HFF-Myc (cell line): ENCODE measurements at places on chromosomes 1 and 21.
A peak's percentile ranks its signal among the peaks of the same experiment; 100 is the strongest.

DNA sequence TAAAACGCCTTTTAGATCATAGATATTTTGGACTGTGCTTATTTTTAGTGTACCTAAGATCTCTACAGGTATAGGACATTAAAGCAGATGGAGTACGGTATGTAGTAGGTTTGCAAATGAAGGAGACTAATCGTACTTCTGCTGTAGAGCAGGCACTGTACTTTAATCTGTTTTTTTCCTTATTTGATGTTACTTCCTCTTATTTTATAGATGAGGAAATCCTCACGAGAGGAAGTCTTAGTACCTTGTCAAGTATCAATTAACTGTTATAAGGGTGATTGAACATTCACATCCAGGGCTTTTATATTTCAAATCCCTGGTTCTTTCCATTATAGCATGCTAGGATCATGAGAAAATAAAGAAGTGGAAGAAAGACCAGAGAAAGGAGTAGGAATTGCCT, 41.1 kb downstream of the CACHD1 start:
- no peak for DNase-seq

DNA sequence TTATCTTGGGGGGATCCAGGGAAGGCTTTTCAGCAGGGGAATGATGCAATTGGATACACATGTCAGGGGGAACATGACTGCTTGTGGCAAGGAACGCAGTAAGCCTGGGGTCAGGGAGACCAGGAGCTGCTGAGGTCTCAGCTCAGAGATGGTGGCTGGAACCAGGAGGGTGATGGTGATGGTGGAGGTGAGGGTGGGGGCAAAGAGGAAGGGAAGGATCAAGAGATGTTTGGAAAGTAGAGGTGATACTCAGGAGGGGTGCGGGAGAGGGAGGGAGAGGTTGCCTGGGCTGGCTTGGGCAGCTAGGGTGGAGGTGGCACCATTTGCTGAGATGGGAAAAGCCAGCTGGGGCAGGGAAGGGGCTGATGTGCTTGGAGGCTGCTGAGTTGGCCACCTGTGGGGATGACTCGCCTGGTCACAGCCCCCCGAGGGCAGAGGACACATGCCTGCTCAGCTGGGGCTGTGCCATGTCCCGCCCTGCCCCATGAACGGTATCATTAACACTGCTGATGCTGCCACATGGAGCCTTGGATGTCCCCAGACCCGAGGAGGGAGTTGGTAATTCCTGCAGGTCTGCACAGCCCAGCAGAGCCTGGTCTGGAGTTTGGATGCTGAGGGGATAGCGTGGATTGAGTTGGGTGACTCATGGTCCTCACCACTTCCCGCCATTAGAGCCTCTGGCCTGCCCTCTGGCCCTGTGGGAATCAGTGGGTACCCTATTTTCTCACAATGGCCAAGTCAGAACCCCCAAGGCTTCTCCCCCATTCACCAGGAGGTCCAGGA, 6.3 kb upstream of the PADI1 start:
- no peak for DNase-seq

DNA sequence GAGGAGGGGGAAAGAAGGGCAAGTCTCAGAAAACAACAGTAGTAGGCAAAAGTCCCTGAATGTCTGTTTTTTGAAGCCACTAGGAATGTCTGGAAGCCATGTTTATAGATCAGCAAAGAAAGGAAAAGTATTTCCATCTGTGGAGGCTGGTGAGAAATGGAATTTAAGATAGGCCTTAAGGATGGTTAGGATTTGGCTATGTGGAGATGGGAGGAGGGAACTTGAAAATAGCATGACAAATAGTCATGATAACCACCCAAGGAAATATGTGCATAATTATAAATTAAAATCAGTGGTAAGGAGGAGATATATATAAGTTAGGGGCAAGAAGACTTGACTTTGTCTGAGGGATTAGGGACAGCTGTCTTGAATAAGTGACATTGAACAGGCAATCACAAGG, 33.8 kb upstream of the FGGY start:
- DNase-seq = no peak

- DNase-seq = no peak
These were observed 27.5 kb downstream of the COL6A1 start for GRCh38 chr21:46008893-46009621.

DNA sequence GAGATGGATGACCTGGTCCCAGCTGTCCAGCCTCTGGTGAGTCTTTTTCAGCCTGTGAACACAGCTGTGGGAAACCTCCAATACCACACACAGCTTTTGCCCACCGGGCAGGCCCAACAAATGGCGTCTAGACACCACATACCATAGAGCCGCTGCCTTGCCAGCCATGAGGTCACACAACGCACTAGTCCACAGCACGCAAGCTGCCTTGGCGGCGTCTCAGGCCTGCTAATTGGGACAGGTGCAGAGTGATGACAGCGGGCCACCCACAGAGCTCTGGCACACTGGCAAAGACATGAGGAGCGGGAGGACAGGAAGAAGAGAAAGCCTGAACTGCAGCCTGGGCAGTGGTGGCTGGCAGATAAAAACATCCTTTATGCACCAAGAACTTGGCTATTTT, 125.5 kb downstream of the ADAMTS1 start:
- no peak for DNase-seq

- no peak for DNase-seq
These were observed 18.6 kb downstream of the L1TD1 start for GRCh38 chr1:62213075-62213914.

- peak; percentile 10 for DNase-seq
These were observed 9.8 kb upstream of the AK5 start for GRCh38 chr1:77271852-77272580.

GRCh38 chr1:54024358-54024757, 6.4 kb upstream of the LDLRAD1 start:
- DNase-seq = no peak

- peak; percentile 16 for DNase-seq
These were observed at the start of gene ANGPTL1 for GRCh38 chr1:178870944-178871343. Gene ANGPTL1 (minus strand): TSS chr1:178871077. CDS start chr1:178865776, 5,301 bp downstream.

DNA sequence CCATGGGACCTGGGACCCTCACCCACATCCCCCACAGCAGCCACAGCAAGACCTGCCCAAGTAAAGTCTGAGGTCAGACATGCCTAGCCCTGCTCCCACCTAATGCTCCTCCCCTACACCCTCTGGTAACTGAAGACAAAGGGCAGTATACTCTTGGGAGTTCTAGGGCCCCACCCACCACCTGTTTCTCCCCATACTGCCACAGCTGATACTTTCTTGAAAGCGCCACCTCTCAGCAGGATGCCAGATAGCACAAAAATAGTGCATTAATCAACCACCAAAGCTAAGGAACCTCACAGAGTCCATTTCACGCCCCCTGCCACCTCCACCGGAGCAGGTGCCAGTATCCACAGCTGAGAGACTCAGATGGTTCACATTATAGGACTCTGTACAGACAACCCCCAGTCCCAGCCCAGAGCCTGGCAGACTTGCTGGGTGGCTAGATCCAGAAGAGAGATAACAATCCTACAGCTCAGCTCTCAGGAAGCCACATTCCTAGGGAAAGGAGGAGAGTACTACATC, 238.1 kb downstream of the LRRC40 start:
- DNase-seq = no peak

GRCh38 chr21:22421416-22422180, 1423.4 kb downstream of the NCAM2 start:
- DNase-seq = no peak

GRCh38 chr1:172449585-172450523, 6.0 kb upstream of the PIGC start:
- DNase-seq = peak; percentile 48

GRCh38 chr1:155084722-155085503, 6.3 kb downstream of the EFNA3 start:
- peak; percentile 75 for DNase-seq

DNA sequence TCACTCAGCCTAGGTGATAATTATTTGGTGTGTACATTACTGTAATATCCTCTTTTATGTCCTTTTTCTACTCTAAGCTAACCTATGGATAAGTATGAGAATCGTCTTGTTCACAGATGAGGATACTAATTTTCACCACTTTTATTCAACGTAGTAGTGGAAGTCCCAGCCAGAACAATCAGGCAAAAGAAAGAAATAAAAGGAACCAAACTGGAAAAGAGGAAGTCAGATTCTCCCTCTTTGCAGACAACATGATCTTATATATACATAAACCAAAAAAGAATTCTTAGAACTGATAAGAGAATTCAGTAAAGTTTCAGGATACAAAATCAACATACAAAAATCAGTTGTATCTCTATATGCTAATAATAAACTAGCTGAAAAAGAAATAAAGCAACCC, 12.6 kb upstream of the RGL1 start:
- DNase-seq = no peak

DNA sequence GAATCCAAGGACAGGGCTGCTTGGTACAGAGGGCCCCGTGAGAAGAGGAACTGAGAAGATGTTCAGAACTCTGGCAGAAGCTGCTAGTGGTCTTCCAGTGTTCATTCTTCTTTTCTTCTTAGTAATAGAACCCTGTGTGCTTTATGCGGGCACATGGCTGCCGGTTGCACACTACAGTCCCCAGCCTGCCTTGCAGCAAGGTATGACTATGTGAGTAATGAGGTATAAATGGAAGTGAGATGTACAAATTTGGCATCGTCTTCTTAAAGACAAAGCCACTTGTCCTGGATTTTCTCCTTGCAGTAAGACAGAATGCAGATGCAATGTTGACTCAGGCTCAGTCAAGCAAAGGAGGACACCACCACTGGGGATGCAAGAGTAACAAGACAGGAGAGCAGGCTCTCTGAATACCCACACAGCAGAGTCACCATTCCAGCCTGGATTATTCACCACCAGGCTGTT, 15.0 kb upstream of the ATP1B1 start:
- DNase-seq = no peak

- no peak for DNase-seq
These were observed 198.6 kb downstream of the PTPRC start for GRCh38 chr1:198837278-198838021.

- no peak for DNase-seq
These were observed 80.9 kb upstream of the ESRRG start for GRCh38 chr1:216804111-216804510.

DNA sequence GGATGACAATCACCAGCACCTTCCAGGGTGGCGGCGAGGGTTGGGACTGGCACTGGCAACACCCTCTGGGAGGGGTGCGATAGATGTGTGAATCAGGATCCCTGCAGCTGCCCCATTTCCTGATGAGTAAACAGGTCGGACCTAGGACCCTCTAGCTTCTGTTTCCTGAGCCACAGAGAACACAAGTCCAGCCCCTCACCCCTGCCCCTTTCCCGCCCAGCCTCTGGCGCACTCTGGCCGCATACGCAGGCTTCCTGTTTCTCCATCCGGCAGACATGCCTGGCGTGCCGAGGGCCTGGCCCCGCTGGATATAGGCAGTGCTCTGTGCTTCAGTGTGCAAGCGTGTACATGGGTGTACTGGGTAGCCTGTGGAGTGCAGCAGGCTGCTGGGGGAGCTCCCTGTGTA, 4.6 kb downstream of the PEAR1 start:
- DNase-seq = peak; percentile 52

DNA sequence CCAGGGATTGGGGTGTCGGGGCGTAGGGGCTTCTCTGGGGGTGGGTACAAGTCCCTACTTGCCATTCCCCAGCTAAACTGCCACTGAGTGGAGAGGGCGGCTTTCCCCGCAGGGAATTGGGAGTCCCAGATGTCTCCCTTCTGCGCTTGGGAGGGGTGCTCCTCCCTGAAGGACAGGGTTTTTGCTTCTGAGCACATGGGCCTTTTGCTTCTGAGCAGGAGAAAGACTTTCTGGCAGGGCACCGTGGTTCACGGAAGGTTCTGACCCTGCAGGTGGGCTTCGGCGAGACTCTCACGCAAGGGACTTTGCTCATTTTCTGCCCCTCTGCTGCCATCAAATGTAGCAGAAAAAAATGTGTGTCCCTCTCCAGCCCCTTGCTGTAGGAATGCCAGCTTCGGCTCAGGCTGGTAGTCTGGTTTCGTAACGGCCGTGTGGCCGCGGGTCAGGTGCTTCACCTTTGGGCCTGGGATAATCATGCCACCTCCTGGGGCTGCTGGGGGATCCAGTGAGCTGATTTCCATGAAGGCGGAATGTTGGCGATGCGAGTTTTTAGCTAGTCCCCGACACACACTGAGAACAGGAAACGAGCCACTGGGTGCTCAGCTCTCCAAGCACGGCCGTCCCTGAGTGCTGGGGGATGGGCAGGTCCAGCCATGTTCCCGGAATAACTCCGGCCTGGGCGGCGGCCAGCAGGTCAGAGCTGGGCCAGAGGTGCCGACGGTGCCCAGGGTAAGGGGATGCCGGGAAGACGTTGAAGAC, 364.0 kb downstream of the CAMTA1 start:
- no peak for DNase-seq

- DNase-seq = no peak
These were observed 24.4 kb upstream of the FAAH start for GRCh38 chr1:46369542-46370213.

DNA sequence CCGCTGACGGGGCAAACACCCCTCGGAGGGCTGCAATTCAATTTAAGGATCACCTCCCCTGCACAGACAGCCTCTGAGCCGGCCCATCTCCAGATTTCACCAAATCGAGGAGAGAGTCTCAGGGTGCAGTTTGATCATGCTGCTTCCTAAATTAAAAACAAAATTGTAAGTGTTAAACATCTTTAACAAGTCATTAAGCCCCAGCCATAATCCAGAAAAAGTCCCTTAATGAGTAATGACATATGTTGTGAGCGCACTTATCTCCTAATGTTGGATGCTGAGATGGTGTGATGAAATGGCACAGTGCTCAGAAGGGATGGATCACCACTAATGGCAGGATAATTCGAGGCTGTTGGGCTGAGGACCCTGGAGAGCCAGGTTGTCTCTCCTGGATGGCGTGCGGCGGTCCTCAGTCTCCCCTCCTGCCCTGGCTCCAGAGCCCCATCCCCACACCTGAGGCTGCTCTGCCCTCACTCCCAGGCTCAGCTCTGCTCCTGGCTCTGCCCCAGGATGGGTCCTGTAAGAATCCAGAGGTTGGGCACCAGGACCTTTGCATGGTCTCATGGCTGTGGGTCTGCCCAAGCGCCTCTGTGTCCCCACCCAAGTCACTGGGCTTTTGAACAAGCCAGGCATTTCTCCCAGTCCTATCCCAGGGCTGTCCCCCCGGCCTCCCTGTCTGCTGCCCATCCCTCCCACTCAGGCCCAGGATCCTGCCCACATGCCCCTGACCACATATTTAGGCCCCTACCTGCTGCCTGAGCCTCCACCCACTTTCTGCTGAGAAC, 224.4 kb upstream of the POU3F1 start:
- DNase-seq = no peak

- DNase-seq = no peak
These were observed 497.8 kb downstream of the PLA2G4A start for GRCh38 chr1:187326557-187326956.

- no peak for DNase-seq
These were observed 43.5 kb downstream of the DOP1B start for GRCh38 chr21:36200081-36200561.

DNA sequence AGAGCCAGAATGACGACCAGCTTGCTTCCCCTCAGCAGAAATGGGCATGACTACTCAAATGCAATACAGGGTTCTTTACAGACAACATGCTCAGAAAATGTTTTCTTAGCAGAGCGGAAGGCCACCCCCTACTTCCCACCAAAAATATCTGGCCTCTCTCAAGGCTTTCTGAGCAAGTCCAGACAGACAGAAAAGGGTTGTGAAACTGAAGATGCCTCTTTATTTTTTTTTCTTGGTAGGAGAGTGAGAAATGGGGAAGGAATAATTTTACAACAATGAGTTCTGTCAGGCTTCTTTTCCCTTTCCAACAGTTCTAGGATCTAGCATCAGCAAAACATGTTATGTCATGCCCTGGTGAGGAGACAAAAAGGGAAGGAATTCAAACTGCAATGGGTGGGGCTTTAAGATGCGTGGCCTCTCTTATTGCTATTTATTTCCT, 172.0 kb upstream of the CAMK1G start:
- peak; percentile 35 for DNase-seq
